Aortic smooth muscle cell (primary cell): ENCODE measurements at places on chromosomes 16 and 17. TPM values are rescaled to one million over a fixed set of nuclear protein-coding genes. Genes with fewer than 3 reads are reported as not detected.

NPIPA3 gene
- total RNA-seq: 1.3 and 1.7 TPM in 2 replicates

CLCN7 gene
- total RNA-seq: 60.4 and 81.6 TPM in 2 replicates

IRX3 gene
- total RNA-seq: 0.37 and 0.92 TPM in 2 replicates

CD300LB gene
- total RNA-seq: not detected in 2 replicates

HNF1B gene
- not detected in 2 replicates for total RNA-seq

CCDC144A gene
- 3.0 and 4.2 TPM in 2 replicates for total RNA-seq

MPV17L gene
- 0.44 and 0.53 TPM in 2 replicates for total RNA-seq

TXNDC11 gene
- total RNA-seq: 24.4 and 35.5 TPM in 2 replicates

ALDOC gene
- 33.3 and 33.5 TPM in 2 replicates for total RNA-seq

TSNAXIP1 gene
- total RNA-seq: 0.99 and 1.1 TPM in 2 replicates

MYH13 gene
- not detected in 2 replicates for total RNA-seq

AXIN2 gene
- total RNA-seq: 6.5 and 9.9 TPM in 2 replicates

CLEC19A gene
- not detected in 2 replicates for total RNA-seq

CDT1 gene
- total RNA-seq: 5.0 and 12.3 TPM in 2 replicates

ITGAE gene
- 19.5 and 19.7 TPM in 2 replicates for total RNA-seq

ACSM5 gene
- total RNA-seq: 0.26 TPM in 1 of 2 replicates, not detected in the other

KRTAP1-5 gene
- total RNA-seq: not detected in 2 replicates

GHDC gene
- total RNA-seq: 19.7 and 21.4 TPM in 2 replicates

ASB16 gene
- 0.13 and 0.44 TPM in 2 replicates for total RNA-seq

SLC5A10 gene
- total RNA-seq: under 0.01 TPM in 1 of 2 replicates, not detected in the other

HSD17B1 gene
- 1.2 and 1.8 TPM in 2 replicates for total RNA-seq

CACNG4 gene
- not detected in 2 replicates for total RNA-seq

PIPOX gene
- total RNA-seq: 2.7 and 2.8 TPM in 2 replicates

CLEC3A gene
- total RNA-seq: not detected in 2 replicates

LMF1 gene
- 12.3 and 13.1 TPM in 2 replicates for total RNA-seq

TEN1 gene
- 17.3 and 18.3 TPM in 2 replicates for total RNA-seq

CRYM gene
- total RNA-seq: 0.26 and 0.56 TPM in 2 replicates

SEPTIN12 gene
- not detected in 2 replicates for total RNA-seq

MMP28 gene
- 0.12 and 0.79 TPM in 2 replicates for total RNA-seq

IKZF3 gene
- not detected in 2 replicates for total RNA-seq

KRT40 gene
- not detected in 2 replicates for total RNA-seq

ODAD4 gene
- total RNA-seq: 0.79 and 0.93 TPM in 2 replicates

SYNGR2 gene
- 16.6 and 18.4 TPM in 2 replicates for total RNA-seq

CMTM2 gene
- not detected in 2 replicates for total RNA-seq

GAS7 gene
- 0.25 and 0.66 TPM in 2 replicates for total RNA-seq

KRT9 gene
- total RNA-seq: not detected in 2 replicates

ADCY7 gene
- total RNA-seq: 26.1 and 47.4 TPM in 2 replicates

ZSCAN10 gene
- not detected in 2 replicates for total RNA-seq

PRAC1 gene
- total RNA-seq: not detected in 2 replicates

CNTNAP4 gene
- total RNA-seq: 1.3 TPM in 1 of 2 replicates, not detected in the other

TMEM235 gene
- not detected in 2 replicates for total RNA-seq

CCL4L2 gene
- total RNA-seq: not detected in 2 replicates

HSF4 gene
- 3.3 and 4.9 TPM in 2 replicates for total RNA-seq

TNRC6A gene
- total RNA-seq: 28.7 and 31.6 TPM in 2 replicates

SLC16A11 gene
- not detected in 2 replicates for total RNA-seq

SLC5A11 gene
- not detected in 2 replicates for total RNA-seq

CA5A gene
- total RNA-seq: not detected in 2 replicates

KRT36 gene
- total RNA-seq: 0.13 TPM in 1 of 2 replicates, not detected in the other

CMTM1 gene
- 1.4 and 1.6 TPM in 2 replicates for total RNA-seq

CBLN1 gene
- not detected in 2 replicates for total RNA-seq

CASKIN1 gene
- total RNA-seq: under 0.01 and 0.40 TPM in 2 replicates

ERN2 gene
- total RNA-seq: 0.19 and 0.40 TPM in 2 replicates

HSPB9 gene
- total RNA-seq: not detected in 2 replicates

NOXO1 gene
- total RNA-seq: 0.12 and 0.13 TPM in 2 replicates
